ENCODE measurements at places on chromosomes 5 and 9.

DNA sequence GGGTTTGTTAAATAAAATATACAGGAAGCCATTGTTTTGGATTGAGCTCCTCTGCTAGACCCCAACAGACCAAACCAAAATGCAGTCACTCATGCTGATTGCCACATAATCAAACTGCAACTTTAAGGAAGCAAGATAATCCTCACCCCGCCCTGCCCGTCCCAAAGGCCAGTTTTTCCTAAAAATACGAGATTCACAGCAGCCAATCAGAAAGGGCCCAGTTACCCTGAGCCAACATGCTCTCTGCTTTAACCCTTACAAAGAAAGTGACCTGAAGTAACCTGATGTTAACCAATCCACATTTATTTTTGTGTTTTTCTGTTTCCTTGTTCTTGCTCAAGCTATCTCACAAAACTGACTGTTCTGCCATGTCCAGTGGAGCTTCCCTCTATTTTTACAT is 21.5 kb upstream of the RNF20 start:
- DNase-seq = no peak

- no peak for DNase-seq
Observed at GRCh38 chr5:132274050-132274792, 16.7 kb downstream of the PDLIM4 start.

- no peak for DNase-seq
Observed at GRCh38 chr5:132050661-132051552, 9.5 kb upstream of the IL3 start.

DNA sequence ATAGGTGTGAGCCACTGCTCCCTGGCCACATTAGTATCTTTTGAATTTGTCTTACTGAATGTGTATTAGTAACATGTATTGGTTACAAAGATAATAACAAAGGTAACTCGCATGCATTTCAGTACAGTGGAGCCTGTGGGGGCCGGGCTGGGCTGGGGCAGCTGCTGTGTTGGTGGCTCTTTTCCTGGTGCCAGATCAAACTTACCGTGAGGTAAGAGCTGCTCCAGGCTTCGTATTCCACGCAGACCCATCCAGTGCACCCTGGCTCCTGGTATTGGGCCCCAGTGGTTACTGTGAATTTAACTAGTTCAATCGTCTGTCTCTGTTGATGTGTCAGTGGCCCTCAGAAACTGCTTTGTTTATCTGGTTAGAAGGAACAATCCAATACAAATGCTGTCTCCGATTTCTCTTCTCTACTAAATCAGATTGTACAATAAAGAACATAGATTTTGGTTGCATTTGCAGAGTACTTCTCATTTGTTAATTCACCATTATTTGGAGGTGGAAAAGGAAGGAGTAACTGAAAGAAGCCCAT is 15.6 kb downstream of the PRRC2B start:
- no peak for DNase-seq

GRCh38 chr9:8329561-8330283 is 530.1 kb upstream of the DMAC1 start:
- no peak for DNase-seq

GRCh38 chr5:107621089-107621488 is 49.6 kb downstream of the EFNA5 start:
- DNase-seq = no peak

Data from stimulated activated CD8-positive, alpha-beta memory T cell treated with anti-CD3 and anti-CD28 coated beads, Interleukin-4, amount 100 ng/mL, for 48 hours (primary cell).